ENCODE measurements at places on chromosomes 1 and 21.

GRCh38 chr1:36119456-36119855 is 5.6 kb downstream of the COL8A2 start:
- DNase-seq, result no peak

DNA sequence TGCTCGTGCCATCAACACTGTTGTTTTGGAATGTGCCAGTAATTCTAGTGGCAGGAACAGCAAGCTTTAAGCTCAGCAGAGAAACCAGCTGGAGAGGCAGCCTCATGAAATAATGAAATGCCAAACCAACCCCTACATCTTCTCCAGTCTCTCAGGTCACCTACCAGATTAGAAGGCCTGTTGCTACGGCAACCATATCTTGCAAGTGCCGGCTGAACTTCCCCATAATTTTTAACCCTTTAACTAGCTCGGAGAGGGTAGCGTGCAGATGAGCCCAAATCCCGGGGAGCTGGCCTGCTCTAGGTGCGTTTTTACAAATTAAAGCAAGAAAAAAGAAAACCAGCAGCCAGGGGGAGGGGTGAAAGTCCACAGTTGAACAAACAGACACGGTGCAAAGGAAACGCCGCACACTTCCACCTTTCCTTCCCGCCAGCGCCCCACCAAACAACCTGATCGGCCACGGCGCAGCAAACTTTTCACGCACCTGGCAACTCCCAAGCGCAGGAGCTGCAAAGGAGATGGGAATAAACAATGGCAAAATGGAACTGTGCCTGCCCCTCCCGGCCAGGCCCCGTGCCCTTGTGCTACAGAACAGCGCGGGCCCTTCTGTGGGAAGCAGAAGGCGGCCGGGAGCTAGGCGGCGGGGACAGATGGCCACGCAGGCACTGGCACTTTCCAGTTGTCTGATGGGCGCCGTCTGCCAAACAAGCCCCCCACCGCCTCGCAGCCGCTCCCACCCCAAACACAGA is 50.1 kb downstream of the SSBP3 start:
- DNase-seq, result no peak

DNA sequence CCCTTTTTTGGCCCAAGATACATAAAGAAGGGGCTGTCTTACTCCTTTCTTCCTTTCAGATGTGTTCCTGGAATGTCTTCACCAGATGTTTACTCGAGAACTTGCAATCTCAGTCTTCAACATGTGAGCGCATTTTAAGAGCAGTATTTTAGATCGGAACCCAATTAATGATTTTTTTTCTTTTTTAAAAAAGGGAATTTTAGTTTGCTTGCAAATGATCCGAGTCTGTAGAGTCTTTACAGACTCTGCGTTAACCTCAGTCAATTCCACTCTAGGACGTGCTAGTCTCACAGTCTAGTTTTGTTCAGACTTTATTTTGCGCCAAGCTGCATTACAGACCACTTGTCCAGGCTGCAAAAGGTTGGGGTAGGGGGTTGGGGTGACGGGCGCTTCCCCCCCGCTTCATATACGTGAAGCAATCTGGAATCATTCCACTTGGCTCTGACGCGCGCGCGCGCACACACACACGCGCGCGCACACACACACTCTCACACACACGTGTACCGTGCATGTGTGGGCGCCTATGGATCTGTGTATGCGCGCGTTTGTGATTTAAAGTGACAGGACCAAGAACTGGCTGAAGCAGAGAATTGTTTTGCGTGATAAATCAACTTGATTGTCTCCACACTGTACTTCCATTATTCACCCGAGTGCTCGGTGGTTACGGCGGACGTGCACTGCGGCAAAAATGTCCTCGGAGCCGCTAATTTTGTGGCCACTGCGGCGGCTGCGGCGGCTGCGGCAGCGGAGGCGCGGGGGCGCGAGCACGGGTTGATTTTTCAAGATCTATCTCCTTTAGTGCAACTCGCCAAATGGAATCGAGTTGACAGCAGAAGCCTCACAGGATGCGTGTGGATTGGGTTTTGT is 25.6 kb upstream of the NFIA start:
- DNase-seq, result peak; percentile 71

DNA sequence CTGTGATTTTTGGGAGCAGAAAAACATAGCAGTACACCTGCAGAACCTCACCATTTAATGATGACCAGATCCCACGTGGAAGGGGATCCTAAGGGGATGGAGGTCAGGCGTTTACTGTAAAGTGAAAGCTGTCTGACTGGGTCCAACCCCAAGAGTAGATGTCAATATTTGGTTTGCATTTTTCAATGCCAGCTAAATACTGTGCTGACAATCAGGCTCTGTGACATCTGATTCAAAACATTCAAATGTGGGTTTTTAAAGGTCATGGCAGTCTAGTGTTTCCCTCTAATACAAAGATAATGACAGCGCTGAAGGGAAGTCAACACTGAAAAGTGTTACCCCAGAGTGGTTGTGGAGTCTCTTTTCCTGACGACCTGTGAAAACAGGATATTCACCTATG is 68.1 kb downstream of the SPAG17 start:
- no peak for DNase-seq

- no peak for DNase-seq
Measured at GRCh38 chr1:22886211-22886610, 86.5 kb downstream of the LACTBL1 start.

- DNase-seq, result no peak
Measured at GRCh38 chr1:150408800-150409199, 44.9 kb downstream of the RPRD2 start.

DNA sequence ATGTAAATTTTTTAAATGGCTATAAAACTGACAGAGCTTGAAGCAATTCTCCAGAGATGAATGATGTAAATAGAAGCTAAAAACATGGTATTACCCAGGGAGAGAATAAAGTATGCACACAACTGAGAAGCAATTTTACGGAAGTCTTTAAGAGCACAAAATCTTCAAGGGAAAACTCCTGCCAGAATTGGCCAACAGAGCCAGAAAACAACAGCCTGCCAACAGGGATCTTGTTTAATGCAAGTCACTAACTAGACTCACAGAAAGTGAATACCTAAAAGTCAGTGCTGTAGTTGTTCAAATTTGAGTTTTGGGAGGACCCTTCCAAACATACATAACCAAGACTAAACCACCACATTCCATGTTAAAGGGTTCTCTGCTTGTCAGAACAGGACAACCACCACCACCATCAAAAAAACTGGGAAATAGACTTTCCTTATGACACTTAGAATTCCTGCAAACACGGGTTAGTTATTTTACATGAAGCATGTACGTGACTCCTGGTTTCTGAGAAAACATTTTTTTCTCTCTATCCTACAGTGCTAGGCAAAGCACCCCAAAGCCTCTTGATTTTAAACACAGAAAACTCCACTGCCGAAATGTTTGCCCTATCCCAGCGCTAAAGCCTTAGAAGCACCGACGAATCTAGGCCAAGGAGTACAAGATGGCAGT is 1.6 kb downstream of the EPS15 start:
- no peak for DNase-seq

Measured in right cardiac atrium (tissue), 5 donors.